ENCODE measurements at places on chromosomes 13 and 19.

DNA sequence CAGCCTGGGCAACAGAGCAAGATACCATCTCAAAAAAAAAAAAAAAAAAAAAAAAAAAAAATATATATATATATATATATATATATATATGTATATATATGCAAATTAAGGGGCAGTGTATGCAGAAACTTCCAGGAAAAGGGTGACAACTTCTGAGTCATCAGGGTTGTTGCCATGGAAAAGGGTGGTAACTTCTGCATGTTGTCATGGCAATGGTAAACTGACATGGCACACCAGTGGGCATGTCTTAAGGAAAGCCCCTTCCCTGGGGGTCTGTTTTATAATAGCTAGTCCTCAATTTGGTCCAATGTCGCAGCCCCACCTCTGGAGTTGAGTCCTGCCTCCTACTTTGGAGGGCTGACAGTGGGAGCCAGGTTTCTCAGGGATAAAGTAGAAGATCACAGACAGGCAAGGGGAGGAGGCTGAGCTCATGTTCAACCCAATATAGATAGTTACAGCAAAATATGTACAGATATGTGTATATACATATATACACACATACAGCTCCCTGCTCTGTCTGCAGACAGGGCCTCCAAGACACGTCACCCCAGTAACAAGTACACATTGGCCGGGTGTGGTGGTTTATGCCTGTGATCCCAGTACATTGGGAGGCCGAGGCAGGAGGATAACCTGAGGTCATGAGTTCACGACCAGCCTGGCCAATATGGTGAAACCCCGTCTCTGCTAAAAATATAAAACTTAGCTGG is 7.2 kb upstream of the FCHO1 start:
- DNase-seq, result no peak

GRCh38 chr19:6707011-6707657 is 13.3 kb downstream of the C3 start:
- DNase-seq, result no peak

- no peak for DNase-seq
These were observed 2.0 kb downstream of the CIC start for GRCh38 chr19:42271045-42271419.

- DNase-seq, result peak; percentile 58
These were observed 708 bp upstream of the ERCC1 start for GRCh38 chr19:45424191-45425058.

- no peak for DNase-seq
These were observed 6.2 kb upstream of the WBP4 start for GRCh38 chr13:41054919-41055619.

GRCh38 chr19:46728693-46729339 is 11.9 kb upstream of the PRKD2 start:
- peak; percentile 76 for DNase-seq

GRCh38 chr13:80979035-80979641 is 638.2 kb upstream of the SPRY2 start:
- DNase-seq, result peak; percentile 4

DNA sequence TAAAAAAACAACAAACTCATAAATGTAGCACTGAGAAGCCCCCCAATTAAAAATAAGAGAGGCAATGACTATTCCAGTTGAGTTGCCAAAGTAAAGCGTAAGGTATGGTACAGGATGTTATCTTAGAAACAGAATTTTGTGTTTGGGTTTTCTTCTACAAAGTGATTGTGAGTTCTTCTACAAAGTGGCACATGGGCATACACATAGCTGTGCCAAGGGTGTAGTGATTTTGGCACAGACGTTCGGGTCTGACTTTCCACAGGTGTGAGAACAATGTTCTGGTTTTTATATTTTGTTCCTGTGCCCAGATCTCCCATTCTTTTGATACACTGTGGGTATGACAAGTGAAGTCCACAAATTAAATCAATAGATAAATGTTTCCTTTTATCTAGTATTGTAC is 190.1 kb upstream of the CSNK1A1L start:
- DNase-seq, result no peak

- no peak for DNase-seq
These were observed 222.4 kb downstream of the UQCRFS1 start for GRCh38 chr19:28990522-28990921.

DNA sequence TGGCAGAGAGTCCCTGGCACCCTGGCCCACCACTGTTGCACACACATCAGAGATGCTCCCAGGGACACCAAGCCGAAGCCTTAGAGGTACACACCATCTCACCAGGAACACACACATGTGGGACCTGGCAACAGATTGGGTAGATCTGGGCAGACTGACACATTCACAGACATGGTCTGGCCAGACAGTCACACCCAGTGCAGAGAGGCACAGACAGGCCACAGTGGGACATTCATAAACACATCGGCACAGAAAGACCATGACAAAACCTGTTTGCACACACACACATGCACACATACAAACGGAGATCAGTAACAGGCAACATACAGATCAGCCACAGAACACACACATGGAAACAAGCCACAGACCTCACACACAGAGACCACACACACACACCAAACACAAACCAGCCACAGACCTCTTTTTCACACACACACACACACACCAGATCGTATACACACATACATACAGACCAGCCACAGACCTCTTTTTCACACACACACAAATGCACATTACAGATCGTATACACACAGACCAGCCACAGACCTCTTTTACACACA is 6.3 kb upstream of the JUNB start:
- no peak for DNase-seq

DNA sequence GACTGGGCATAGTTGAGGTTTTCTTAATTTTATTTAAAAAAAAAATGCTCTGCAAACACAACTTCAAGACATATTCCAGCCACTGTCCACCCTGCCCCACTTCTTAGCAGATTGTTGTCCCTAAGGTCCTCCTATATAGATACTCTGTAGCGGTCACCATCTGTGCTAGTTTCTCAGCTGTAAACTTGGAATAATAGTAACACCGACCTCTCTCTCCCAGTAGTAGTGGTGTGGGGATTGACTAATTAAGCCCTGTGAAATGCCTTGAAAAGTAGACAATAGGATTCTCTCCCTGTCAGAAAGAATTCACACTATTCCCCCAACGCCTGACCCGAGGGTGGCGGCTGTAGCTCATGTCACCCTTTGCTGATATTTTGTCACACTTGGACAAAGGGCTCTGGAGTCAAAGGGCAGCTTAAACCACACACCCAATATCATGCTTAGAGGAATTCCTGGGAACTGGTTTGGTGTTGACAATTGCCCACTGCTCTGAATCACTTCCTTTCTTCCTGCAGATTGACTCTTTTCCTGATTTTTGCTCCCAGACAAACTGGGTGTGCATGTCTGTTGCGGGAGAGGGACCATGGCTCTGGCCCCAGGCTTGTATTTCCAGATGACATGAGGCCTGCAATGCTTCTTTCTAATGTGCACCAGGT is 9.2 kb upstream of the SERP2 start:
- no peak for DNase-seq

- no peak for DNase-seq
These were observed 34.8 kb downstream of the VAV1 start for GRCh38 chr19:6807291-6807690.

DNA sequence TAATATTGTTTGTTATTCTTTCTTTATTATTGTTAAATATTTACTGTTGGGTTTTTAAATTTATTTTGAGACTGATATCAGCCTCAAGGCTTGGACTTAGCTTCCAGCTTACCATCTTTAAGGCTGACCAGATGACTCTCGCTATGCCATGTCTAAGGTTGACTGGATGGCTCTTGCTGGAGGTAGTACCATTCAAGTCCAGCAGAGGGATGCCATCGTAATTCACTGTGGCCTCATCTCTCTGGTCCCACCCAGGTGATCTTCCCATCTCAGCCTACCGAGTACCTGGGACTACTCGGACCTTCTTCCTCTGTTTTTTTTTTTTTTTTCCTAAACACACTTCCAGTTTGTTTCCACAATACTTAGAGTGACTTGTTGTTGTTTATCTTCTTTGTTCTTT is 41.7 kb upstream of the ZNF91 start:
- no peak for DNase-seq

DNA sequence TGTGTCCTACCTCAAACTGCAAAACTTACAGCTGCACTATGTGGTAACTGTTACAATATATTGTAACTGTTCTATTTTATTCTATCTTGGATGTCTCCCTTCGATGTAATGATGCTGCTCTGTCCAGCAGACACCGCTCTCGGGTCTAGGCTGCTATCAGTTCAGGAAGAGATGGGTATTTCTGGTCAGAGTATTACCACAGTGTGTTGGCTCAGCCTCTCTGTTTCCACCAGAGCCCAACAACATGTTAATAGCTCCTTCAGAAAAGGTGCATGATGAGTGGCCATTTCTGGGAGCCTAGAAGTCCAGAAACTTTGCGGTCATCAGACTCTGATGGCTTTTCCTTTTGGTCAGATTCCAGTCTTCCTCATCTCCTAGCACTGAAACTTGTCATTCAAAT is 35.9 kb upstream of the IGFL1 start:
- no peak for DNase-seq

DNA sequence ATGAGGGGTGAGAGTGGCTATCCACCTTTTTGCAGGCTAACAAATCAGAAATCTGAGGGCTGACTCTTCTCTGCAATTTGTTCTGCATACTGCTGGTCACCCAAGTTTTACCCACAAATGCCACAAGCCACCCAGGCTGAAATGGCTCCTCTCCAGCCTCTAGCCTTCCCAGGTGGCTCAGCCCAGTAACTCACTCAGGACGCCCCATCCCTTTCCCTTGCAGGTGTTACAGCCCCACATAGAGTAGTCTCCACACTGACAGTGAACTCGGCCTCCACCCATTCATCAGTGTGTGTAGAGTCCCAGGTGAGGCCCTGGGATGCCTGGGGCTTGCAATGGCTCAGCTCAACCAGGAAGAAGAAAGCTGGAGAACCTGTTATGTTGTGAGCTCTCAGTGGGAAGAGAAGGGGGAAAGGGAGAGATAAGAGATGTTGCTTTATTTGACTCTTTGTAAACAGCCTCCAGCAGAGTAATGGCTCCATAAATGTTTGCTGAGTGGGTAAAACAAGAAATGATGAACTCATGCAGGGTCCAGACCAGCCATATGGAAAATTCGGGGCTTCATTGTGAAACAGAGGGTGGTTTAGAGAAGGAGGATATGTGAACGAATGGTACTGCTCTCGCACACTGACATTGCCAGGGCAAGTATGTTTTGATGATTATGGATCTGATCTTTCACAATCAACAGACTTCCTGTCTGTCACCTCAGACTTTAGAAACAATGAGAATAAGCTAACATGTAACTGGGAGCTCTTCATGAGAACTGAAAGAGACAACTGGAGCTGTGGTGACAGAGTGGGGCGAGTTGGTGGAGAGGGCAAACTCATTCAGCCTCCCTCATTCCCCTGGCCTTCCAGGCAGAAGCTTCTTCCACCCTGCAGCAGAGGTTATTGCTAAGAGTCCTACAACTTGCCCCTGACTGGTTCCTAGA is 74.2 kb upstream of the RFC3 start:
- peak; percentile 9 for DNase-seq

GRCh38 chr19:1457892-1458291 is 8.0 kb downstream of the APC2 start:
- DNase-seq, result no peak

GRCh38 chr19:1155352-1156304 is 18.4 kb downstream of the SBNO2 start:
- DNase-seq, result no peak

GRCh38 chr19:7265963-7266362 is 28.3 kb downstream of the INSR start:
- DNase-seq, result no peak

- no peak for DNase-seq
These were observed 6.8 kb downstream of the NAPA start for GRCh38 chr19:47507924-47508553.

DNA sequence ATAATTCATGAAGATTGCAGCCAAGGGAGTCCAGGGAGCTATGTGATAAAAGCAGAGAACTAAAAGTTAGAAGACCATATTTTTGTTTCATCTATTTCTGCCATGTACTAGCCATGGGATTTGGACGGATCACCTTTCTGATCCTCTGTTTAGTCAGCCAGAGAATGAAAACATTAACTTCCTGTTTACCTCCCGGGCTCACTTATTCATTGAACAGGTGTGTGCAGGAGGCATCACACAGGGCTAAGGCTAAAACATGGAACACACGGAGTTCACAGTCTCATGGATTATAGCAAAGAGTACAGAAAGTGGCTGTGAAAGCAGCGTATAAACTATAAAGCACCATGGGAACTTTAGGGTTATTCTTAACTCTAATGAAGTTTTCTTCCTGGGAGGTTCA is 96.8 kb downstream of the GPR12 start:
- no peak for DNase-seq

DNA sequence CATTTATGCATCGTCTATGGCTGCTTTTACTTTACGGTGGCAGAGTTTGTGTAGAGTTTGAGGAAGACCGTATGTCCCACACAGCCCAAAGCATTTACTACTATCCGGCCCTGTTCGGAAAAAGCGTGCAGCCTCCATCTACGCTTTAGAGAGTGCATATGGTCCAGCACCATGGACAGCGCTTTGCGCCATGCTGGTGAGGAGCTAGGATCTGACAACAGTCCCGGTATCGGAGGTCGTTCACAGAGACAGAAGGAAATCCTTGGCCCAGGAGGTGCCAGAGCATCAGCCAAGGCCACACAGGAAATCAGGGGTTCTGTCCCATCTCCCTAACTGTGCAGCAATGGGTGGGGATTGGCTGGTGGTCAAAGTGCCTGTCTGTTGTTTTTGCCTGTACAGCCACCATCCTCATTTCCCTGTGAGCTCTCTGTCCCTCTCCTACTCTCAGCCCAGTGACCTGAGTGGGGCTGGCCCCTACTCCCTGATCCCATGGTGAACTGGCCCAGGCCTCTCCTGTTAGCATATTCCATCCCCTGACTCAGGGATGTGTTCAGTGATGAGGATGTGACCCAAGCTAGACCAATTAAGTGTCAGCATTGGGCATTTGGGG is 16.2 kb upstream of the PRODH2 start:
- peak; percentile 38 for DNase-seq

GRCh38 chr13:22836475-22836874 is 344.3 kb upstream of the SGCG start:
- no peak for DNase-seq

GRCh38 chr19:6772028-6772865 is at the start of gene VAV1:
Gene VAV1 (plus strand): TSS chr19:6772708. CDS start chr19:6772808, 100 bp downstream.
- peak; percentile 82 for DNase-seq

DNA sequence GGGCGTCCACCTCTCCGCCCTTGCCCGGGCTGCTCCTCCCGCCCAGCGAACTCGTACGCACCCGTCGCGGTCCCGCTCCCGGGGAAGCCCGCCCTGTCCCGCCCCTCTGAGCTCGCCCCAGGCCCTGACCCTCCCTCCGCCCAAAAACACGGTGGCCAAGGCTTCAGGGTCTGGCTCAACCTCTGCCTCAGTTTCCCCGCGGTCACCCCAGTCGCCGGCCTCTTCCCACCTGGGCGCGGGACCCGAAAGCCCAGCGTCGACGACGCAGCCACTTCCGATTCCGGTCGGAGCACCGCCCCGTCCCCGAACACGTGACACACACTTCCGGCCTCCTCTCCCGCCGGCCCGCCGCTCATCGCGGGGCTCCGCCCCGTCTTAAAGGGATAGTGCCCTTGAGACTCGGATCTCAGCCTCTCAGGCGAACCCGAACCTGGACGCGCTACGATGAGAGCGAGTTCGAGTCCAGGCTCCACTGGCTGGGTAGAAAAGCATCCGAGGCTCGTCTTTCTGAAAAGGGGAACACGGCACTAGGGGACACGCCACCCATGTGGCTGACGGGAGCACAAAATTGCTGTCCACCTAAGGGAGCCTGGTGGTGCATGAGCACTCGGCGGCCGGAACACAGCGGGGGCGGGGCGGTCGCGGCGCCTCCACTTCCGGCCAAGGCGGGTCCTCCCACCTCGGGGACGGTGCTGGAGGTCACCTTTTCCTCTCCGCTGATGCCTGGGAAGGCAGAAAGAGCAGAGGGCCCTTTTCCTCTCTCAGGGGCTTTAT is at the start of gene C19orf25:
Gene C19orf25, minus strand, starts transcription at position 282 of the 774 bp plus-strand sequence. CDS start 312 bp downstream, outside the sequence.
- peak; percentile 94 for DNase-seq

Data from stimulated activated CD4-positive, alpha-beta T cell treated with anti-CD3 and anti-CD28 coated beads, Interleukin-1b, Interleukin-23, amount 100 ng/mL, for 48 hours (primary cell).